Right renal cortex interstitium (tissue), 3 donors: ENCODE measurements at places on chromosomes 4 and X. TPM values are rescaled to one million over a fixed set of nuclear protein-coding genes. Genes with fewer than 3 reads are reported as not detected.

- no peak for DNase-seq
These were observed 1.8 kb downstream of the RGS12 start for GRCh38 chr4:3294401-3295241.

- no peak for DNase-seq
These were observed 174.4 kb upstream of the FGF13 start for GRCh38 chrX:138885886-138886285.

DNA sequence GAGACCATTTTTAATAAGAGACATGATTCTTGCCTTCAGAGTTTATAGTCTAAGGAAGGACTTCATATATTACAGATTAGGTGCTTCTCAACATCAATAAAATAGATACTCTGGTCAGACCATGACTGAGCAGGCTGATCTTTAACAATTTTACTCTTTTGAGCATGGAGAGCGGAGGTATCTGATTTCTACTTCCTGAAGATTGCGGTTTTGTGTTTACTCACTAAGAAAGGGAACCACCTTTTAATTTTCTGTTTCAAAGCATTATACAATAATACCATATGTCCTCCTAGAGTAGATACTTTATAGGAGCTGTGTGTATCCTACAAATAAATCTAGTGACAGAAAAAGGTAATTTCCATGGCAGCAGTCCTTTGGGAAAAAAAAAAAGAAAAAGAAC is 12.5 kb downstream of the MORC4 start:
- DNase-seq: no peak

DNA sequence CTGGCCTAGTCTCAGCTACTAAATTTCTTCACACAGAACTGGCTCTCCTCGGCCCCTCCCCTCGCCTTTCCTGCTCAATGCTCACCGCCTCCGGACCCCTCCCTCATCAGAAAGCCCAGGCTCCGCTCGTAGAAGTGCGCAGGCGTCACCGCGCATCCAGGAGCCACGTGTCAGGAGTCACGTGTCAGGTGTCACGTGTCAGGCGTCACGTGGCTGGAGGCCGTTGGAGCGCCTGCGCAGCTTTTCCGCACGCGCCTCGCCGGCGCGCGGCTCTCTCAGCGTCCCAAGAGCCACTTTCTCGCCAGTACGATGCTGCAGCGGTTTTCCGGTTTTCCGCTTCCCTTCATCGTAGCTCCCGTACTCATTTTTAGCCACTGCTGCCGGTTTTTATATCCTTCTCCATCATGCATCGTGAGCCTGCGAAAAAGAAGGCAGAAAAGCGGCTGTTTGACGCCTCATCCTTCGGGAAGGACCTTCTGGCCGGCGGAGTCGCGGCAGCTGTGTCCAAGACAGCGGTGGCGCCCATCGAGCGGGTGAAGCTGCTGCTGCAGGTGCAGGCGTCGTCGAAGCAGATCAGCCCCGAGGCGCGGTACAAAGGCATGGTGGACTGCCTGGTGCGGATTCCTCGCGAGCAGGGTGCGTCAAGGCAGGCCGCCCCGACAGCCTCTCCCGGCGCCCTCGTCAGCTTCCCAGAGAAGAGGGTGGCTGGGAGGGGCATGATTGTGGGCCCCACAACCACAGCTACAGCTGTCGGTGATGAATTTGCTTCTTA is at the start of gene SLC25A31:
SLC25A31 (plus strand) TSS at position 259 of the 772 bp plus-strand sequence; CDS start at position 405, 146 bp downstream.
- no peak for DNase-seq

DNA sequence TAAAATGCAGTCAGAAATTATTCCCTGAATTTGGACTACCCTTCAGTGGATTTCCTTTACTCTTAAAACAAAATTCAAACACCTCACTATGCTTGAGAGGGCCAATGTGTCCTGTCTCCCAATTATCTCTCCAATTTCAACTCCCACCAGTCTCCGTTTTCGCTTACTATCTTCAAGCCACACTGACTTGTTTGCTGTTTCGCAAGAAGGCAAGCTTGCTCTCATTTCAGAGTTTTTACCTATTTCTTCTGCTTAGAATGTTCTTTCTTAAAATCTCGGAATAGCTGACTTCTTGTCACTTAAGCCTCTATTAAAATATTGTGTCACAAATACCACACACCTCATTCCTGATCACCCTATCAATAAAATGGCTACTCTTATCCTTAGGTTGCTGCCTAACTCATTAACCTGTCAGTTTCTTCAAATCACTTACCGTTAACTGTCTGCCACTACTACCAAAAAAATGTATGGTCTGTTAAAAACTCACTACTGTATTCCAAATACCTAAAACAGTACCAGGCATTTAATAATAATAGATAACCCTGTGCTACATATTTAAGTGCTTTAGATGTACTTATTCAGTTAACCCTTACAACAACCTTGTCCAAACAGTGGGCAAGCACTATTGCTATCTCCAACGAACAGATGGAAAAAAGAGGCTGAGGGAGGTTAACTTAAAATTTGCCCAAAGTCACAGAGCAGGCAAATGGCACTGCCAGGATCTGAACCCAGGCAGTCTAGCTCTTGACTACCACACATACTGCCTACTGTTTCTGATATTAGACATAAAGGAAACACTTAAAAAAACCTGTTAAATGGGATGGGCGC is 2.9 kb downstream of the UBA6 start:
- DNase-seq: no peak

DNA sequence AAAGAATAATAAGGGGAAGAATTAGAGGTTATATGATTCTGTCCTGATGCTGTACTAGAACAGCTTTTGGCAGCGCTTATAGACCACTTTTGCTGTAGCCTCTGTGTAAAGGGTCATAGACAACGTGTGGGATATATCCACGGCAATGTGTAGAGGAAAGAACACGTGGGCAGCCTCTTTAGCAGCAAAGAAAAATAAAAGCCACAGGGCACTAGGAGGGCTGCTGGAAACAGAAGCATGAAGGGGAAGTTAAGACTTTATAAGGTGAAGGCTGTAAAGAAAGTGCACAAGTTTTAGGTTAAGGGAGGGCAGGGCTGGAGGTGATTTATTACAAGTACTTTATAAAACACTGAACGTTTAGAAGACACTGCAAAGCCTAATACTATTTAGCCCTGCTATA is 20.1 kb upstream of the PHEX start:
- DNase-seq: no peak

GRCh38 chr4:110671679-110672078 is 48.8 kb upstream of the PITX2 start:
- no peak for DNase-seq

DNA sequence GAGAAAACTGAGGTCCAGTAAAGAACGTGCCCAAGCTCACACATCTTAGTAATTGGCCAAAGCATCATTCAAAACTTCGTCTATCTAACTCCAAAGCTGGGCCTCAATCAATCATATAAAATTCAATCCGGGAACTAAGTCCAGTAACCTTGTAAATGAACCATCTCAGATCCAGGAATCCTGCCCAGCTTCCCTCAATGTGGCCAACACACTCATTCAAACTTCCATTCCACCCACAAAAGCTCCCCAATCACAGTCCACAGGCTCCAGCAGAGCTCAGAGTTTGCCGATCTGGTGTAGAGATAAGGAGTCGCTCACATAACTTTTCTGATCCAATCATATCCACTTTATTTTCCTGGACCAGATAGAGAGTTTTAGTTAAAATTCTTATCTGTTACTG is 144.8 kb downstream of the SPATA18 start:
- DNase-seq: no peak

GRCh38 chr4:26524011-26524410 is 33.7 kb upstream of the CCKAR start:
- DNase-seq: no peak

GRCh38 chr4:32268863-32269262 is 1548.7 kb downstream of the PCDH7 start:
- no peak for DNase-seq

GRCh38 chr4:24473309-24473721 is 111.0 kb downstream of the DHX15 start:
- no peak for DNase-seq

DNA sequence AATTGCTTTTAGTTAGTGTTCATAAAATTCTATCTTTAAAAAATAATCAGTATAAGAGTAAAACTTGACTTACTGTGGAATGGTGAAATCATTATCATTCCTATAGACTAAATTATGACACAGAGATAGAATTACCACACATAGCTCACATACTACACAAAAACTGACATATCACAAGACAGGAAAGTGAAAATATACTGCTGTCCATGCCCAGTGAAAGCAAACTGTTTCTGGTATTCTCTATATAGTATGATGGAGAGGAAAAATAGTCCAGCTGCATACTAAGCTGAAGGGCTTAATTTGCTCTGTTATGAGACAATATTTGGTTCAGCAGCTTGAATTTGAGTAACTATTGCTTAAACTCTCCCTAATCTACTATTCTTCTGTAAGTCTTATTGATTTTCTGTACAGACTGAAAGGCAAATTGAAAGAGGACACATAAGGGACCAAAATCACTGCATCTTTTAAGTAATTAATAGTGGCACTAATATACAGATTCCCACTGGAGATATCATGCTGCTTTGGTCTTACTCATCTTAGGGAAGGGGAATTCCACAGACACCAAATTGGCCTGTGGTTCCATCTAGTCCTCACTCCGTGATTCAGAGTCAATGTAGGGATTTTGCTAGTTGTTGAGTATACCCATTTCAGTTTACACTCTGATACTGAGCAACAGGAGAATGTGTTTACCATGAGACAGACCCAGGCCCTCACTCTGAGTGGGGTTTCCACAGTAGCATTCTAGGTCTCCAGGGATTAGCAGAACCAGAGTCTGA is 47.4 kb upstream of the AGA start:
- DNase-seq: no peak

- DNase-seq: no peak
These were observed 252.8 kb upstream of the SLC7A11 start for GRCh38 chr4:138494931-138495330.

DNA sequence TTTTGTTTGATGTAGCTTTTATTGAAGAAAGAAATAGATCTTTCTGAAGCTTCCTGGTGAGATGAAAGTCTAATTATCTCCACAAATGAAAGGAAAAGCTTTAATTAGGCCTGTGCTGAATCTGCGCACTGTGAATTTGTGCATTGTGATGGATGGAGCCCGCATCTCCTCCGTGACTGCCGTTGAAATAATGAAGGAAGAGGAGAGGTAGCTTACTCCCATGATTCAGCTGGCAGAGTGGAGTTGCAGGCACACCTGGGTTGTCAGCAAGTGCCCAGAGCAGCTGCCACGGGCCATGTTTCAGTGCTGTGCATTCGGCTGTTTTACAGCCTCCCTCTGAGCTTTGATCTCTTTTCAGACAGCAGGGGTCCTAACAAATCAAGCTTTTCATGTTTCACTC is 735.3 kb upstream of the TENM3 start:
- no peak for DNase-seq

GRCh38 chr4:123699880-123700771 is 303.5 kb downstream of the SPRY1 start:
- no peak for DNase-seq

DNA sequence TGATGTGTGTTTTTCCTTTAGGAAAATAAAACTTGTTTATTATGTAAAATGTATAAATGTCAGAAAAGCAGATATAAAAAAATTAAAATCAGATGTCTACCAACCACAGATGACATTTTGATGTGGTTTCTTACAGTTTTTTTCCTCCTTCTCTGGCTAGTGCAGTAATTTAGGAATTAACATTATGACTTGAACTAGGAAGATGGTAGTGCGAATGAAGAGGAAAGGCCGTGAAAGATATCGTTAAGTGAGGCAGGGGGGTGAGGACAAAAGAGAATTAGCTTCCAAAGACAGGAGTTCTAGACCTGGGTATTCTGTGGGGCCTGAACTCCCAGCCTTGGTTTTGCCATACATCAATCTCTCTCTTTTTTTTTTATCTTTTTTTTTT is 98.0 kb downstream of the RBM47 start:
- DNase-seq: no peak

GRCh38 chr4:94457692-94458106 is 6.0 kb downstream of the PDLIM5 start:
- no peak for DNase-seq

DNA sequence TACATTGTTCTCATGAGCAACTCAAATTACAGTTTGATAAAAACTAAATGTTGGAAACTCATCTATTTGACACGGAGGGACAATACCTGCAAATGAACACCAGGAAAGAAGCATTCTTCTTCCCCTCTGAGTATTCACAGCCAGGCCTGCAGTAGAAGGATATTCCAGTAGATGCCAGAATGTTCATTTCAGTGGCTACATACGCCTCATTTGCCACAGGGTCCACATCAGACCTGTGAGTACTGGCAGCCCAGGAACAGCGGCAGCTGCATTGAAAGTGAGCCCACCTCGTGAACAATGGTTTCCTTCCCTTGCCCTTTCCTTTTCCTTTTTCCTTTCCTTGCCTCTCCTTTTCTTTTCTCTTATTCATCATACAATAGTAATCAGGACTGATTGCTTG is 81.1 kb upstream of the NEIL3 start:
- no peak for DNase-seq

DNA sequence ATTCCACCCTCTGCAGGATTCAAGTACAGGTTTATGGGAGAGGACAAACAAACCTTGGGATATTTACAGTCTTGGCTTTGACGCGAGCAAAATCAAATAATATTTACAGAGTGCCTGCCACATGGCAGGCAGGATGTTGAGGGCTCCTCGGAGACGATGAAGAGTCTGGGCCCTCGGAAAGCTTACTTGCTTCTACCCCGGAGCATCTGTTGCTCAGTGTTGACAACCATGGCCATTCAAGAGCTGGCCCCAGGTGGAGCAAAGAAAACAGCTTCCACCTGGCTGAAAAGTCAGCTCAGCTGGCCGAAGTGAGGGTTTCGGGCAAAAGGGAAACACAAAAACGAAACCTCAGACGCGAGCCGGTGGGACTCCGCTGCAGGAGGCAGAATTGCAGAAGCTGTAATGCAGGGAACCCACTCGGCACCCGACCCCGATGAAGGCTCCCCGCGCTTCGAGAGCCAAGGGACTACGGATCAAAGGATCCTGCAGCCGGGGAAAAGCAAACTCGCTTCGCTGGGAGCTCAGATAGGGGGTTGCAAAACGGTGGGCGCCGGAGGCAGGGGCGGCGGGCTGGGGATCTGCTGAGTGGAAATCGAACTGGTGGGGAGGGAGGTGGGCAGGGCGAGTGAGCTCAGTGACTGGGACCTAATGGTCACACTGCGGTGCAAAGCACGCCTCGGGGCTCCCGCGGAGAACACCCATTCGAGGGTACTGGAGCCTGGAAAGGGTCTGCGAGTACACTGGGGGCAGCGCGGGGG is 805 bp downstream of the ATP8A1 start:
- no peak for DNase-seq

- no peak for DNase-seq
These were observed 613.6 kb downstream of the DMD start for GRCh38 chrX:32597777-32598176.

- DNase-seq: no peak
These were observed 118.2 kb downstream of the PHEX start for GRCh38 chrX:22150371-22150770.

GRCh38 chr4:7770224-7771050 is 169.2 kb downstream of the AFAP1 start:
- no peak for DNase-seq

GRCh38 chr4:77761595-77761994 is 57.6 kb downstream of the CNOT6L start:
- DNase-seq: no peak

- DNase-seq: no peak
These were observed 59.3 kb downstream of the NLGN4X start for GRCh38 chrX:6169407-6169806.

The MTMR8 gene
- polyA plus RNA-seq: 1.3 TPM

The STARD8 gene
- 19.3 TPM for polyA plus RNA-seq

The PNCK gene
- 4.8 TPM for polyA plus RNA-seq

The SORCS2 gene
- polyA plus RNA-seq: 7.9 TPM

The ALAS2 gene
- 23.3 TPM for polyA plus RNA-seq

The JADE1 gene
- 48.0 TPM for polyA plus RNA-seq

The HTATSF1 gene
- 131 TPM for polyA plus RNA-seq

The GPAT3 gene
- polyA plus RNA-seq: 20.4 TPM

The FAM47E gene
- 7.2 TPM for polyA plus RNA-seq

The EDA gene
- polyA plus RNA-seq: 5.8 TPM

The GAGE10 gene
- not detected for polyA plus RNA-seq

The TRIML1 gene
- polyA plus RNA-seq: not detected

The HTRA3 gene
- 8.7 TPM for polyA plus RNA-seq
